ENCODE measurements at places on chromosomes 16 and 17. TPM values are rescaled to one million over a fixed set of nuclear protein-coding genes. Genes with fewer than 3 reads are reported as not detected.

Gene WNK4
- total RNA-seq = not detected

Gene ZNF19
- 5.2 TPM for total RNA-seq

Gene ALOX15
- not detected for total RNA-seq

Gene SCGB1C2
- not detected for total RNA-seq

Gene CHST6
- total RNA-seq = 1.3 TPM

Gene CRYBA1
- total RNA-seq = 0.97 TPM

Gene ZNF287
- total RNA-seq = 13.4 TPM

Gene JPH3
- not detected for total RNA-seq

Gene ABCC3
- total RNA-seq = 24.8 TPM

Gene SULT1A4
- total RNA-seq = 0.32 TPM

Gene GPS2
- total RNA-seq = 53.2 TPM

Gene SGSH
- 18.5 TPM for total RNA-seq

Gene PIPOX
- 3.4 TPM for total RNA-seq

Gene NR1D1
- total RNA-seq = 3.9 TPM

Gene RAPGEFL1
- 1.1 TPM for total RNA-seq

Gene DYNC1LI2
- total RNA-seq = 180 TPM

Gene PDILT
- total RNA-seq = not detected

Gene PSMD11
- 80.9 TPM for total RNA-seq

Measured in hair follicle dermal papilla cell (primary cell).